ENCODE measurements at places on chromosomes 5 and 9.

GRCh38 chr5:71839096-71839884 lies 120.2 kb downstream of the CARTPT start:
- DNase-seq = no peak

- DNase-seq = no peak
Observed at GRCh38 chr5:167512111-167512510, 779.3 kb upstream of the WWC1 start.

GRCh38 chr5:179870403-179870903 lies 11.8 kb upstream of the MRNIP start:
- DNase-seq = no peak

DNA sequence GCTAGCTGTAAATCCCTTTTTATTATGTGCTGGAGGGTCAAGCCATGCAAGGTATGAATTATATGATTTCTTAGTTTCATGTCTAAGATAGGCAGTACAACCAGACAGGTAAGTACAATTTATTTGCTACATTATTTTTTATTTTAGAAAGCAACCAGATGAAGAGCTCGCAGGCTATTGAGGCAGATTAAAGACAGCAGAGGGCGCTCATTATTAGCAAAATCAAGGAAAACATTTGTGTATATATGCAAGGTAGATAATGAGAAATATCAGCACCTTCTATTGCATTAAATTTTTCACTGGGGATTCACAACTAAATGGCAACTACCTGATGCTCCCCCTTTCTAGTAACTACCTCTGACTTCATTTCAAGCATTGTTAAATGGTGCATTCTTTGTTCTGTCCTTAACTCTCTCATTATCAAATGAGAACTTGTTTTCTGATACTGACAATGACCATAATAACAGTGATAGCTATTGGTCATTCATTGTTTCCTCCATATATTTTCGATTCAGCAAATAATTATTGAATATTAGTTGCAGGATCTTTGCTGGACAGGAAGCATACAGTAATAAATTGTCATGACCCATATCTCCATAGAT lies 8.6 kb downstream of the SCGB3A2 start:
- DNase-seq = no peak

- no peak for DNase-seq
Observed at GRCh38 chr5:161663431-161663830, 22.1 kb upstream of the GABRA6 start.

DNA sequence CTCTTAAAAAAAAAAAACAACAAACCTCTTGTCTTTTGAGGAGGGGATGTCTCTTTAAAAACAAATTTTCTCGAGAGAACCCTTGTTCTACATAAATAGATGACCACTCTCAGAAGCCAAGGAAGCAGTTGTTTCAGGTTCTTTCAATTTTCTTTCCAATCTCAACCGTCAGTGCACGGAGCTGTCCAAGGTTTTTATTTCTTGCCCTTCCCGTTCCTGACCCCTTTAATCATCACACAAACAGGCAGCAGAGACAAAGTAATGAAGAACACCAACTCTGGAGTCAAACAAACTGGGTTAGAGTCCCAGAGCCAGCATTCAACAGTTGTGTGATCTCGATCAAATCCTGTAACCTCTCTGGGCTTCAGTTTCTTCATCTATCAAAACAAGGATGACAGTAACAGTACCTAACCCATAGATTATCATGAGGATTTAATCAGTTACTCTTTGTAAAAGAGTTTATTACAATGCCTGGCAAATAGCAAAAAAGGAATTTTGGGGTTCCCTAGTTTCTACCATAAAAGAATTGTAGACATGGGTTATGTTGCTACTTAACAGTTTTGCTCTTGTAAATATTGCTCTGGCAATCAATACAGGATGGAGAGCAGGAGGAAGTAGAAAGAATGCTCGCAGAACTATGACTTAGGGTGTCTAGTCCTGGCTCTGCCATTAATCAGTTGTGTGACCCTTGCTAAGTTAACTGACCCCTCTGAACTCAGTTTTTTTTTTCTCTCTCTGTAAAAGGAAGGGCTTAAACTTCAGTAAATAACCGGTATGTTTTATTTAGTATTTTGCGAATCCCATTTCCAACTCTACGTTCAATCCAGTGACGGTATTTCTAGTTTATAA lies 1.0 kb upstream of the NIM1K start:
- DNase-seq = no peak

- DNase-seq = peak; percentile 51
Observed at GRCh38 chr9:38620483-38621433, at the start of gene ANKRD18A. Gene ANKRD18A, minus strand, starts transcription at chr9:38620596. Its CDS starts 311 bp downstream, at chr9:38620285.

GRCh38 chr9:123165813-123166212 lies 102.6 kb downstream of the STRBP start:
- DNase-seq = no peak

GRCh38 chr5:17879276-17879675 lies 245.0 kb downstream of the TAF11L14 start:
- no peak for DNase-seq

- no peak for DNase-seq
Observed at GRCh38 chr9:103881419-103881818, 212.7 kb upstream of the SMC2 start.

- DNase-seq = no peak
Observed at GRCh38 chr9:114370968-114371320, 16.8 kb downstream of the AKNA start.

DNA sequence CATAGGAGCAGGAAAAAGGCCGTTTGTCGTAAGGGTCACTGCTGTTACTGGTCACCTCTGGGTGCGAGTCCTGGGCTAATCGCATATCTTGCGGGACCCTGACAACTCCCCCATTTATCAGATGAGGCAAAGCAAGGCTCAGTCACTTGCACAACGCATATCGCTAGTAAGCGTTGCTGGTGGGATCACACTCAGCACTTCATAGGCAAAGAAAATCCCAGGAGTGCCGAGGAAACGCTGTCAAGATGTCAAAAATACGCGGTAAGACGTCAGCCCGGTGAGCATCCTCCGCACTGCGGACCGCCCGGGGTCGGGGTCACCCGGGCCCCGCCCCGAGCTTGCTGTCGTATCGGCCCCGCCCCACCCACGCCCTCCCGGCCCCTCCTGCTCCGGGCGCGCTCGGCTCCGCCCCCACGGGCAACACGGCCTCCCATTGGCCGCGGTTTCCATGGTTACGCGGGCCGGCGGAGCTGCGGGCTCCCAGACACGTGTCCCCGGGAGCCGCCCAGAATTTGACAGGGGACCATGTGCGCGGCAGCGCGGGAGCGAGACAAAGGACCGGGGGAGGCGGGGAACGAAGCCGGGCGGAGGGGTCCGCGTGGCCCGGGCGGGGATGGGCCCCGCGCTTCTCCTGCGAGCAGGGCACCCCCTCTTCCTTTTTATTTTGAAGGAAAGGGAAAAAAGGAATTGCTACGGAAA lies 80.2 kb upstream of the IER5L start:
- peak; percentile 59 for DNase-seq

- DNase-seq = no peak
Observed at GRCh38 chr5:11557063-11557462, 347.2 kb downstream of the CTNND2 start.

- DNase-seq = no peak
Observed at GRCh38 chr5:133661389-133661788, 49.0 kb upstream of the FSTL4 start.

GRCh38 chr9:11319538-11319937 lies 706.7 kb upstream of the PTPRD start:
- DNase-seq = no peak

- DNase-seq = no peak
Observed at GRCh38 chr5:104048231-104048630, 485.6 kb upstream of the NUDT12 start.

- no peak for DNase-seq
Observed at GRCh38 chr9:127451858-127452656, 747 bp downstream of the LRSAM1 start.

GRCh38 chr9:77424993-77425392 lies 223.1 kb downstream of the GNA14 start:
- no peak for DNase-seq

DNA sequence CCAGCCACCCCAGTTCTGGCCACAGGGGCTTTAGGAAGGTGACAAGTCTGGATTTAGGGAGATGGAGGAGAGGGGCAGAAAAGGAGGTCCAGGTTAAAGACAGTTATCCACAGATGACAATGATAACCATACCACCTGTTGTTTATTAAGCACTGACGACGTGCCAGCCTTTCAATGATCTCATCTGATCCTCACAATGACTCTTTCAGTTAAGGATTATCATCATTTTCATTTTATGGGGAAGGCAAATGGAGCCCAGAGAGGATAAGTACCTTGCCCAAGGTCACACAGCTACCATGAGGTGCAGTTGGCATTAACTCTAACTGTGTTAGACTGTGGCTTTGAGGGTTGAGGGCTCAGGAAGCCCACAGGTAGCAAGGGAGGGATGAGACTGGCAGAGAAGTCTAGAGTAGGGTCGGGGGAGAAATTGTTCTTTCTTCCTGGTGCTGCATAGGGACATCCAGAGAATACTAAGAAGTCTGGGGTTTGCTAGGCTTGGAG lies 21.5 kb upstream of the JADE2 start:
- DNase-seq = no peak

DNA sequence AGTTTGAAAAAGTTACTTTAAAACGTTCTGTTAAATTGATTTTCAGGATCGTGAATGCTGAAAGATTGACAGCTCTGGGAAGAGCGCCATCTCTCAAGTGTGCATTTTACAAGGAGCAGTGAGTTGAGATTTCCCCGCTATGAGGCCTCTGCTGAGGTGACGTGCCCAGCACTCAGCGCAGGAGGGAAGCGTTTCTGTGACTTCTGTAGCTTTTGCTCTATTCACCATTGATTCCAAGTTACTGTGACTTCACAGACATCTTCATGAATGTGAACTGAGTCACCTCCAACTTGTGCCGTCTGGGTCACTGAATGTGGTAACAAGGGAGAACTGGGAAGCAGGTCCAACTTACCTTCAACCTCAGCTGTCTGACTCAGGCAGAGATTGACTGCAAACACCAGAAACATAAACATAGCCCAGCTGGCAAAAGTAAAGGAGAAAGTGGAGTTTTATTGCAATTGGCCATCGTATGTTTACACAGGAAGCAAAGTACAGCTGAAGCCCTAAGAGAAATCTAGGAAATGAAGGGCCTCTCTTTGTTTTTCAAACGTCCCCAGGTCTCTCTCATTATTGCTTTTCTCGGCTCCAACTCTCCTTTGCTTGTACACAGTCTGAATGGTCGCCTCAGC lies 428.8 kb upstream of the CLINT1 start:
- no peak for DNase-seq

DNA sequence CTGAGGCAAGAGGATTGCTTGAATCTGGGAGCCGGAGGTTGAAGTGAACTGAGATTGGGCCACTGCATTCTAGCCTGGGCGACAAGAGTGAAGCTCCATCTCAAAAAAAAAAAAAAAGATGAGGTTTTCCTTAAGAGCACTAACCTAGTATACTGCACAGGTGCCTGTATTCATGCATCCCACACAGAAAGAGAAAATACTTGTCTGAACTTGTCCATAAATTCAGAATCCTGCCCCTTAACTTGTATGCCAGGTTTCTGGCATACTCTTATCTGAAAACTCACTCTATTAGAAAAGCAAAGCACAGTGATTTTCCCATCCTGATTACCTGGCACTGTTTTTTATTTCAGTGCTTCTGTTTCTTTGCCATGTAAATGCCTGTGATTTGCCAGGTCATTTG lies 125.3 kb upstream of the CDKN2B start:
- DNase-seq = no peak

GRCh38 chr5:154059039-154059430 lies 20.3 kb downstream of the MFAP3 start:
- no peak for DNase-seq

DNA sequence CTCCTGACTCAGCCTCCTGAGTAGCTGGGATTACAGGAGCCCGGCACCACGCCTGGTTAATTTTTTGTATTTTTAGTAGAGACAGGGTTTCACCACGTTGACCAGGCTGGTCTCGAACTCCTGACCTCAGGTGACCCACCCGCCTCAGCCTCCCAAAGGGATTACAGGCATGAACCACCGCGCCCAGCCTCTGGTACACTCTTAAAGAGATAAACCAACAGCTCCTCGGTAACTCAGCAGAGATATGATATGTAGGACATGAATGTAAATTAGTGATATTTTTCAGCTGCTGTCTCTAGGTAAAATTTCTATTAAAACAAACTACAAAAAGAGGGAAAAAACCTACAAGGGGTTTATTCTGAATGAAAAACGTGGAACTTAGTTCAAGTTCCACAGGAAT lies 42.8 kb upstream of the HK3 start:
- no peak for DNase-seq

- no peak for DNase-seq
Observed at GRCh38 chr5:84215521-84215920, 169.2 kb downstream of the EDIL3 start.

- no peak for DNase-seq
Observed at GRCh38 chr5:39648848-39649227, 224.1 kb upstream of the DAB2 start.

DNA sequence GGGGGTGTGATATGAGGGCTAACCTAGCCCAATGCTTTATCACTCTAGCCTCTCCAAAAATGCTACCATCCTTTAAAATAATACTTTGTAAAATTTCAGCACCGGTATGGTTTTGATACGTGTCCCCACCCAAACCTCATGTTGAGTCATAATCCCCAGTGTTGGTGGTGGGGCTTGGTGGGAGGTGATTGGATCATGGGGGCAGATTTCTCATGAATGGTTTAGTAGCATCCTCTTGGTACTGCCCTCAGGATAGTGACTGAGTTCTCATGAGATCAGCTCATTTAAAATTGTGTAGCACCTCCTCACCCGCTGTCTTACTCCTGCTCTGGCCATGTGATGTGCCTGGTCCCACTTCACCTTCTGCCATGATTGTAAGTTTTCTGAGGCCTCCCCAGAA lies 35.0 kb upstream of the ANKH start:
- DNase-seq = no peak

- DNase-seq = no peak
Observed at GRCh38 chr9:108274971-108275370, 580.8 kb downstream of the ACTL7B start.

GRCh38 chr9:123679330-123679987 lies 250.5 kb downstream of the DENND1A start:
- no peak for DNase-seq

DNA sequence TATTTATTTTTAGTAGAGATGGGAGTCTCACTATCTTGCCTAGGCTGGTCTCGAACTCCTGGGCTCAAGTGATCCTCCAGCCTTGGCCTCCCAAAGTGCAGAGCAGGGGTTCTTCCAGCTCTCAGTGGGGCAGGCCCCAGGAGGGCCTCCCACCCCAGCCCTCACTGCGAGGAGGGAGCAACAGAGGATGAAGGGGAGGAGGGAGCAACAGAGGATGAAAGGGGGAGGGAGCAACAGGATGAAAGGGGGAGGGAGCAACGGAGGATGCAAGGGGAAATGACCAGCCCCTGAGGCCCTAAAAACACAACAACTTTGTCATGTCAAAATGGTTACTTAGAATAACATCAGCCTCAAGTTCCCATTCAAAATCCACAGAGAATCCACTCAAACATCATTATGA lies 10.0 kb downstream of the TRIM14 start:
- no peak for DNase-seq

- no peak for DNase-seq
Observed at GRCh38 chr5:96641368-96642280, 20.6 kb upstream of the CAST start.

- DNase-seq = no peak
Observed at GRCh38 chr5:113435575-113435974, 786 bp upstream of the TSSK1B start.
